ENCODE measurements at places on chromosomes 13 and 19. TPM values are rescaled to one million over a fixed set of nuclear protein-coding genes. Genes with fewer than 3 reads are reported as not detected.

GRCh38 chr19:42474743-42475142, 32.0 kb upstream of the CXCL17 start:
- no peak for DNase-seq

- DNase-seq = no peak
Observed at GRCh38 chr13:36453516-36453915, 21.2 kb downstream of the CCNA1 start.

GRCh38 chr19:5877427-5877826, 7.1 kb upstream of the FUT5 start:
- DNase-seq = no peak

The HIF3A gene
- polyA plus RNA-seq = 26.5 TPM

- no peak for DNase-seq
Observed at GRCh38 chr19:50314724-50315708, 14.2 kb downstream of the KCNC3 start.

- peak; percentile 48 for DNase-seq
Observed at GRCh38 chr13:39612023-39612637, 9.1 kb upstream of the LHFPL6 start.

DNA sequence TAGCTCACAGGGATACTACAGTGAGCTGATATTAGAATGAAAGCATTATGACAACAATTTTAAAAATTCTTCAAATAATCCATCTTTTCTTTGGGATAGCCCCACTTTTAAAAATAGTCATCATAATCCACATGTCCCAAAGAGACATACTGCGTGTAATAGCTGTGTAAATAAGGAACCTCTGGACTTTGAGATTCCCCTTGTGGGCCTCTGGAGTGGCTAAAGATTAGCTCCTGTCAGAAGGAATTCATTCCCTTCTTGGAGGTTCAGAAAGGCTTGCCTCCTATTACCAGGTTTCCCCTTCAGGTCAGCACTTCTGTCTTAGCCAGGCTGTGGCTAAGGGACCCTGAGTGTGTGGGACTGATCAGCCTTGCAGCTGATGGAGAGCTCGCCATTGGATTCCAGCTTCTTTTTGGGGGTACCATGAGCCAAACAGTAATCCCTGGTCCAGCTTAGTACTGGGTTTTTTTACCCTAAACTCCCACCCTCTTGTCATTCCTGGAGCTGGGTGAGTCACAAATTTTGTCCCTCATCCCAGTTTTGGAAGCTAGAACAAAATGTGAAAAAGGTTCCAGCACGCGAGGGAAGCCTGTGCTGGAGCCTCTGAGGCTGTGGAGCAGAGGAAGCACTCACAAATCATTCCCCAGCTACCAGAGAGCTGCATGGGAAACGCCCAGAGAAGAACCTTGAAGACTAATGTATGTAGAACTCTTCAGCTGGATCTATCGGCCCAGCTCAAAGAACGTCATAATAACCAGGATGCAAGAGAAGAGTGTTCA, 96.7 kb downstream of the RNASEH2B start:
- no peak for DNase-seq

The UBAC2 gene
- 105 TPM for polyA plus RNA-seq

DNA sequence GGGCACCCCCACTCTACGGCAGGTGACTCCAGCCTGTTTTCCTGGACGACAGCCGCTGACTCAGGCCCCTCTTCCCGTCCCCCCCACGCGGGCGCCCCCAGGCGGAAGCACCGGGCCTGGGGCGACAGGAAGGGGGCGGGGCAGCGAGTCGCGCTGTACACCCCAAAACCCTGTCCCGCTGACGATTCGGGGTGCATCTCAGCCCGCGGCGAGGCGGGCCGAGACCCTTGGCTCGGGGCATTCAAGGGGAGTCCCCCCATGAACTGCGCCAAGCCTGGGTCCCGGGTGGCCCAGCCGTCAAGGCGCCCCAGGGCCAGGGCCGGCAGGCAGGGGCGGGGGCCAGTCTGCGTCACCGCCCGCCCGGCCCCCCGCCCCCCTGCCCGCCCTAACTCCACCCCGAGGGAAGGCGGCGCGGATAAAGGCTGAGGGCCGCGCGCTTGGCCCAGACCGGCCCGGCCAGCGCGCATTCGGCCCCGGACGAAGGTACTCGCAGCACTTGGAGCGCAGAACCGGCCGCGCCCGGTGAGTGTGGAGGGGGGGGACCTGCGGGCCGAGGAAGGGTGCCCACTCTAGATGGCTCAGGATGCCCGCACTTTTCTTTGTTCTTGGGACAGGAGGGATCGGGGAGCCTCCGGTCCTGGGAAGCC, at the start of gene MIDN:
MIDN (plus strand) TSS at position 445 of the 647 bp plus-strand sequence. CDS start 1,714 bp downstream, outside the sequence.
- no peak for DNase-seq

GRCh38 chr13:30331331-30331771, 24.0 kb upstream of the KATNAL1 start:
- DNase-seq = no peak

The TEX29 gene
- polyA plus RNA-seq = 0.71 TPM

GRCh38 chr13:106471957-106472543, 63.4 kb downstream of the EFNB2 start:
- DNase-seq = no peak

GRCh38 chr13:87356314-87356713, 314.9 kb upstream of the SLITRK5 start:
- DNase-seq = no peak

- no peak for DNase-seq
Observed at GRCh38 chr19:50780753-50781435, 9.3 kb upstream of the ACP4 start.

GRCh38 chr19:14441041-14441938, 8.2 kb downstream of the PKN1 start:
- no peak for DNase-seq

DNA sequence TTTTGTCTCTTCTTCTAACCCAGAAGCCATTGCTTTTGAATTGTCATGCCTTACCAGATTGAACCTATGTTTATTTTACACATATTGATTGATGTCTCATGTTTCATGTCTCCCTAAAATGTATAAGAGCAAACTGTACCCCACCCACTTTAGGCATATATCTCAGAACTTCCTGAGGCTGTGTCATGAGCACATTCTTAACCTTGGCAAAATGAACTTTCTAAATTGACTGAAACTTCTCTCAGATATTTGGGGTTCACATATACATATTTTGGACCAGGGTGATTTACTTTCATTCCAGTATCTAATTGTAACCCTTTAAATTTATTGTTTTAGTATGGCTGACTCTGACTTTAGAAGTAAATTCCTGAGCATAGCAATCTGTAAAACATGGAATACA, 723.9 kb upstream of the PCDH20 start:
- DNase-seq = no peak

The PET100 gene
- polyA plus RNA-seq = 116 TPM

The ADM5 gene
- polyA plus RNA-seq = 0.81 TPM

- DNase-seq = no peak
Observed at GRCh38 chr19:49570997-49571676, 9.2 kb downstream of the NOSIP start.

GRCh38 chr13:41645331-41645730, 188.0 kb downstream of the RGCC start:
- DNase-seq = no peak

GRCh38 chr19:50793558-50794065, 3.4 kb downstream of the ACP4 start:
- no peak for DNase-seq

The THSD1 gene
- 6.4 TPM for polyA plus RNA-seq

The URAD gene
- polyA plus RNA-seq = not detected

- DNase-seq = no peak
Observed at GRCh38 chr19:58227964-58228584, 640 bp upstream of the ZNF544 start.

- no peak for DNase-seq
Observed at GRCh38 chr13:84249463-84249862, 367.2 kb upstream of the SLITRK1 start.

GRCh38 chr19:11931051-11931450, 6.1 kb downstream of the ZNF700 start:
- DNase-seq = no peak

DNA sequence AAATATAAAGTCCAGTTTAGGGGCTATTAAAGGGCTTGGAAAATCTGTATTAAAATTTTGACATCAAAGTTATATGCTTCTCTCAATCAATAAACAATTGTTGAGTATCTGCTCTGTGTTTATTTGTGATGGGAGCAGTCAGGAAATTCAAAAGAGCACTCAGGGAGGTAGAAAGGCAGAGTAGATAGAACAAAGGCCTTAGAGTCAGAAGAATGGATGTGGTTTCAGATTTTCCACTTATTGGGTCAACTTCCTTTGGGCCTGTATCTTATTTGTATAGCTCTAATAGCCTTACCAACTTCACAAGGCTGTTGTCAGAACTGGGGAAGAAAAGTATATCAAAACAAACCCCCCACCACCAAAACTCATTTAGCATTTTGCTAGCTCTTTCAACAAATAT, 302.6 kb downstream of the SPRY2 start:
- no peak for DNase-seq

DNA sequence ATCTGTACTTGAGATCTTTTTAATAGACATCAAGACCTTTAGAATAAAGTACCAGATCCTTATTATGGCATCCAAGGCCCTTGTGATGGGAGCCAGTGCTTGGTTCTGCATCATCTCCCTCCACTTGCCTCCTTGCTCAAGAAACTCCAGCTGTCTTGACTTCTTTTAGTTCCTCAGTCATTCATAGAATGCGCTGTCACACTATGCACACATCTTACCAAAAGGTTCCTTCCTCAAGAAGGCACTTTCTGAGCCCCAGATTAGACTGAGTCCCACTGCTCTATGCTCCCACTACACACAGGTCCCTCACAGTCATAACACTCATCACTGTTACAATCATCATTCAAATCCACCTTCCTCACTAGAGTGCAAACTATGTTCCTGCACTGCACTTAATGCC, 57.8 kb upstream of the ITM2B start:
- DNase-seq = no peak

DNA sequence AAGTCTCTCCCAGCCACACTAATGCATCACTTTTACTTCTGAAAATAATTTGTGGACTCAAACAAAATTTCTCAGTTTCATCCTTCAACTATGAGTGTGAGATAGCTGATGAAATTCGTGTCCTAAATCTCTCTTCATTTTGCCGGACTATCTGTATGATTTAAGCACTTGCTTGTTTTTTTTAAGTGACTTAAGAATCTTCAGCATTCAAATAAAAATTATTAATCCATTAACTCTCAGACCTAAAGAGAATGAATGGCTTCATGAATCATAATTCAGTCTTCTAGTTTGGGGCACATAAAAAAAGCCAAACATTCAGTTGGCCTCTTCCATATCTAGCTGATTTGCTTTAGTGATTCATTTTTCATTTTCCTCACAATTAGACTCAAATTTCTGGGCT, 579.5 kb downstream of the DCT start:
- no peak for DNase-seq

- no peak for DNase-seq
Observed at GRCh38 chr19:44592451-44592890, 20.9 kb upstream of the IGSF23 start.

GRCh38 chr13:30978981-30979956, 46.8 kb downstream of the TEX26 start:
- DNase-seq = no peak

DNA sequence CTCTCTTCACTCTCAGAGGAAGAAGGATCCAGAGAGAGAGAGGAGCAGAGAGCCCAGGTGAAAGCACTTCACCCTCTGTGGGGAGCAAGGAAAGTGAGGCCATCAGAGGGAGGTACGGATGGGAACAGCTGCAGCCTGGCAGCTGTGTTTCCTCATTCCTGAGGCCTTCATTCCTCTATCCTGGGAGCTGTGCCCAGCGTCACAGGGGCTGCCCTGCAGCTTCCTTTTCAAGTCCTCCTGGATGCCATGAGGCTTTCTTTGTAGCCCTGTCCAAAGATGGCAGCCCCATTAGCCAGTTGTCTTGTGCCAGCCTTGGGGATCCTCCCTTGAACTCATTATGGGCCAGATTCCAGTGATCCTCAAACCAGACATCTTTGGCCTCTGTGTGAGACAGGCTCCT, 76.8 kb upstream of the PCDH8 start:
- DNase-seq = no peak

The ICAM5 gene
- 0.32 TPM for polyA plus RNA-seq

DNA sequence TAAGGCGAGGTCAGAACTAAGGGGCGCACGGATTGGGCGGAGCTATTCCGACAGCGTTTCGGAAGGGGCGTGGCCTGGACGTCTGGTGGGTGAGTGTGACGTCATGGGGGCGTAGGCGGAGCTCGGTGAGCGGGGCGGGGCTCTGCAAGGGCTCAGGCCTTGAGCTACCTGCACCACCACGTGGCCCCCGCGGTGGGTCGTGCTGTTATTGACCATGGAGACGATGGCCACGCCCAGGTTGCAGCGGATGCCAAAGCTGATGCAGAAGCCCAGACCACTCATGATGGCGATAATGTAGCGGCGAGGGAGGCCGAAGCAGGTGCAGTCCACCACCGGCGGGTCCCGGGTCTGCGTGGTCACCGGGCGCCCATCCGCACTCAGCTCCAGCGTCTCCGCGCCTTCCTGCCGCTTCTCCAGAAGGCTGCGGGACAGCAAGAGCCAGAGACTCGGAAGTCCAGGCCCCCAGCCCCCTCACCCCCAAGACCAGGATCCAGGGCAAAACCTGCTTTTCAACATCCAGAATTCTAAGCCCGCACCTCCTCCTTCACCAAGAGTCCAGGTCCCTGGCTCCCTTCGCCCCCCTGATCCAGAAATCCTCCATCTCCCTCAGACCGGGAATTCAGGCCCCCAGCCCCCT, 4.8 kb downstream of the SLC17A7 start:
- DNase-seq = no peak

- no peak for DNase-seq
Observed at GRCh38 chr13:90068658-90069057, 1278.8 kb upstream of the MIR17HG start.

The SLITRK5 gene
- polyA plus RNA-seq = 1.7 TPM

The C5AR1 gene
- polyA plus RNA-seq = 11.8 TPM

GRCh38 chr13:102212729-102213128, 189.1 kb downstream of the FGF14 start:
- no peak for DNase-seq

- no peak for DNase-seq
Observed at GRCh38 chr19:53910170-53910518, 1.1 kb downstream of the CACNG7 start.

The CGB5 gene
- polyA plus RNA-seq = not detected

DNA sequence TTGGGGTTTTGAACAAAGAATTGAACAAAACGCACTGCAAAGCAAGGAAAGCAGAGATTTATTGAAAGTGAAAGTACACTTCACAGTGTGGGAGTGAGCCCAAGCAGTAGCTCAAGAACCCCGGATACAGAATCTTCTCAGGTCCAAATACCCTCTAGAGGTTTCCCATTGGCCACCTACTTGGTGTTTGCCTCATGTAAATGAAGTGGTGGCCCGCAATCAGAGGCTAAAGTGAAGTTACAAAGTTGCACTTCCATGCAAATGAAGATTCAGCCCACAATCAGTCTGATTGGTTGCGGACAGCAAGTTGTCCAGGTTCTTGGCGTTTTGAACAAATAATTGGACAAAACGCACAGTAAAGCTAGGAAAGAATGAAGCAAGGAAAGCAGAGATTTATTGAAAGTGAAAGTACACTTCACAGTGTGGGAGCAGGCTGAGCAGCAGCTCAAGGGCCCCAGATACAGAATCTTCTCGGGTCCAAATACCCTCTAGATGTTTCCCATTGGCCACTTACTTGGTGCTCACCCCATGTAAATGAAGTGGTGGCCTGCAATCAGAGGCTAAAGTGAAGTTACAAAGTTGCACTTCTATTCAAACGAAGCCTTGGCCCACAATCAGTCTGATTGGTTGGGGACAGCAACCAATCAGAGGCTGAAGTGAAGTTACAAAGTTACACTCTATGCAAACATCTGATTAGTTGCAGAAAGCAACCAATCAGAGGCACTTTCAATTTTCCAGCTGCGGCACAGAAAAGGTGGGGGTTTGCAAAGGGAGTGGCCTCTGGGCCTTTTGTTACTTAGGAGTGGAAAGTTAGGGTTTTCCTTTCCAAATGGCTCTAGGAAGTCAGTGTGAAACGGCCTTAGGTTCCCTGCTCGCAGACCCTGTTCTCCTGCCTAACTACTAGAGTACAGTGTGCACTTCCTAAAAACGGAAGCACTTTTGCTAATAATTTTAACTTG, 4.8 kb upstream of the TM9SF2 start:
- no peak for DNase-seq

All from left renal cortex interstitium (tissue), 4 donors.